CD4-positive, alpha-beta memory T cell (primary cell): ENCODE measurements at places on chromosomes 11 and 22.

GRCh38 chr22:17578136-17578754, 14.9 kb downstream of the SLC25A18 start:
- no peak for DNase-seq

- DNase-seq: peak; percentile 42
Measured at GRCh38 chr22:26756675-26757293, 99.4 kb downstream of the MIAT start.

DNA sequence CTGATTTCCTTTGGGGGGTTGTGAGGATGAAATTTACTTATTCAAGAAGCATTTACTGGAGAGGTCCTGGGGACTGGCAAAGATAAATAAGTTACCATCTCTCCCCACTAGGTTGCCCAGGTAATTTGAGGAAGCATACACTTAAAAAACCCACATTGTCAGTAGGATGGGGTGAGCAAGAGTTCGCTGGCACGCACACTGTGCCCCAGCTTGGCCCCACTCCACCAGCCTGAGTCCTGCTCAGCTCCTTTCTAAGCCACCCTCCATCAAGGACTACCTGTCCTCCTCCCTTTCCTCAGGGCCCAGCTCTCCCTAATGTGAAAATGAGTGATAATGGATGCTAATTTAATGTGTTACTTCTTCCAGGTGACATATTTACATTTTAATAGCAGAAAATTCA, 216.5 kb upstream of the PLET1 start:
- no peak for DNase-seq

GRCh38 chr11:27916541-27917100, 191.3 kb downstream of the KIF18A start:
- no peak for DNase-seq

GRCh38 chr22:39598017-39598965, 27.7 kb downstream of the CACNA1I start:
- DNase-seq: peak; percentile 62

GRCh38 chr11:125179895-125180294, 15.3 kb downstream of the PKNOX2 start:
- no peak for DNase-seq

DNA sequence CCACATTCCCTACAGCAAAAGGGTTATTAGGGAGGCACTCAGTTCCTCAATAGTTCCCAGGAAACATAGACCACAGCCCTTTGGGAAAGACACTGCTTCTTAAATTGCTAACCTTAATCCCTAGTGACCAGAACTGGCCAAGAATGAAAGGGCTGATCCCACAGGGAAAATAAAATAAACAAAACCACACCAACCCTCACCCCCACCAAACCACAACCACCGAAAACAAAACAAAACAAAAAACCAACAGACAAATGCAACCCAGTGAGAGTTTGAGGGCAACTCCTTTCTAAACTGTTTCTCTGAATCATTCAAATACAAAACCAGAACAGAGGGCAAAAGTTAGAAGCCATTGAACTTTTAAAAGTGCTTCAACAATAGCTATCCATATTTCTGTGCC, 57.2 kb downstream of the NAV2 start:
- no peak for DNase-seq

GRCh38 chr22:38078046-38078840, 5.7 kb downstream of the SLC16A8 start:
- no peak for DNase-seq
